Panc1 (cell line): ENCODE measurements at places on chromosomes 1 and 21. TPM values are rescaled to one million over a fixed set of nuclear protein-coding genes. Genes with fewer than 3 reads are reported as not detected.

Gene ZNF697
- 7.1 TPM for total RNA-seq

Gene SLC35F3
- total RNA-seq, result 19.1 TPM

Gene TSPAN2
- total RNA-seq, result not detected

Gene CRP
- 0.90 TPM for total RNA-seq

Gene SPRR3
- total RNA-seq, result not detected

Gene GREM2
- total RNA-seq, result not detected

Gene TNFRSF18
- 4.3 TPM for total RNA-seq

Gene HTR6
- 0.10 TPM for total RNA-seq

Gene VWA1
- total RNA-seq, result 858 TPM

Gene LCE2C
- not detected for total RNA-seq

Gene RIPPLY3
- total RNA-seq, result 1.2 TPM

Gene LHX8
- not detected for total RNA-seq

Gene ACKR1
- total RNA-seq, result not detected

Gene NUF2
- total RNA-seq, result 26.1 TPM

Gene CFHR2
- not detected for total RNA-seq

Gene OR2L2
- total RNA-seq, result not detected

Gene SMG7
- total RNA-seq, result 65.2 TPM

Gene OR2T11
- total RNA-seq, result not detected

Gene SEC16B
- 0.39 TPM for total RNA-seq

Gene SAMD11
- 51.8 TPM for total RNA-seq

Gene WLS
- total RNA-seq, result 29.6 TPM

Gene SH2D2A
- total RNA-seq, result 0.69 TPM

Gene PLA2G2D
- not detected for total RNA-seq

Gene RGS5
- total RNA-seq, result 1.5 TPM

Gene OR2W3
- total RNA-seq, result not detected

Gene PEAR1
- 16.1 TPM for total RNA-seq

Gene ERICH3
- total RNA-seq, result not detected

Gene TNNI3K
- not detected for total RNA-seq

Gene ANKRD35
- total RNA-seq, result not detected

Gene CD1E
- total RNA-seq, result not detected

Gene BLACAT1
- 0.31 TPM for total RNA-seq

Gene PRMT6
- 11.5 TPM for total RNA-seq

Gene PIK3R3
- total RNA-seq, result 36.3 TPM

Gene OR2G6
- total RNA-seq, result not detected

Gene HEYL
- total RNA-seq, result 2.3 TPM

Gene NPHP4
- total RNA-seq, result 20.1 TPM

Gene ALPL
- total RNA-seq, result 0.82 TPM

Gene S100A9
- 0.44 TPM for total RNA-seq

Gene TNFAIP8L2
- not detected for total RNA-seq

Gene FMO3
- not detected for total RNA-seq

Gene RGSL1
- not detected for total RNA-seq

Gene ARHGAP29
- total RNA-seq, result 197 TPM

Gene SLAMF1
- not detected for total RNA-seq
